ENCODE measurements at places on chromosomes 4 and X.

DNA sequence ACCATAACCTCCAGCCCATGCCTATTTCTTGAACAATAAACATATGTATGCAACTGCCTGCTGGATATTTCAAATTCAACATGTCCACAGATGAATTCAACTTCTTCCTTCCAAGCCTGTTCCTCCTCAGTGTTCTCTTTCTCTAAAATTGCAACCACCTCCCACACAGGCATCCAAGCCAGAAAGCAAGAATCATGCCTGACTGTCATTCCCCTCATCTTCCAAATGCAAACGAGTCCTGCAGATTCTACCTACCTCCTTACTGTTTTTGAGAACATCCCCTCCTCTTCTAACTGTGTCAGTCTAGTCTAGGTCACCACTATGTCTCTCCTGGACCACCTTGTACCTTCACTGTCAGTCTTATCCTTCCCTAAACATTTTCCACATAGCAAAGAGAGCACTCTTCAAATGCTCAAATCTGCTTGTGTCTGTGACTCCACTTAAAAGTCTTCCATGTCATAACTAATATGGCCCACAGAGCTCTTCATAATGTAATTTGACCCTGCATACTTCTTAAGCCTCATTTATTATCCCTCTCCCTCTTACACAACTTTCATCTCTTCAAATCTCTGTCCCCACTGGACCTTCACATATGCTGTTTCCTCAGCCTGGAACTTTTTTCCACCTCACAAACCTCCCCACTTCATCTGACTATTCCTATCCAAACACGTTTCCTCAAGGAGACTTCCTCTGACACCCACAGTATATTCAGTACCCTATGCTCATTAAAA is 25.7 kb downstream of the MAPK10 start:
- DNase-seq: no peak

- DNase-seq: no peak
Observed at GRCh38 chrX:103518571-103518970, 718 bp downstream of the RAB40A start.

GRCh38 chr4:21699446-21699845 is 249.1 kb downstream of the KCNIP4 start:
- no peak for DNase-seq

GRCh38 chr4:124178449-124179021 is 534.0 kb downstream of the ANKRD50 start:
- no peak for DNase-seq

GRCh38 chr4:30436394-30436793 is 283.8 kb upstream of the PCDH7 start:
- DNase-seq: no peak

GRCh38 chr4:37803348-37803973 is 23.0 kb upstream of the PGM2 start:
- no peak for DNase-seq

DNA sequence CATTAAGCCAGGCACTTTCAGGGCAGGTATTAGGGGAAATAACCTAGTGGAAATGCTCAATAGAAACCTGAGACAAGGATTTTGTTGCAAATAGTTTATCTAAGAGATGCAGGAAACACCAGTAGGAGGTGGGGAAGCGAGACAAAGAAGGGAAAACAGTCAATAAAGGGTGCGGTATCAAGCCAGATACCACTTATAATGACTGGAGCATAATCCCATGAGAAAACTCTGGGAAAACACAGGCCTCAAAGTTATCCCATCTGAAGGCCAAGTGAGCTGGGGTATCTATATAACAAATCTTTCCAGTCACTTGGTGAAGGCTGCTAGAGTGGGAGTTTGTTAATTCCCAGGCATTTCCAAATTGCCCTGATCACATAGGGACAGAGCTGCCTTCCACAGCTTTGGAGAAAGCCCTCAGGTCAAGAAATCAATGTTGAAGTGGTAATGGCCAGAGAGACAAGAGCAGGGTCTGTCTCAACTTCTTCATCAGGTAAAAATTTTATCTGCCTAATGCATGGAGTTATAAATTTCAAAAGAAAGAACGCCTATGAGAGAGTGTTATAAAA is 9.8 kb upstream of the HMGB2 start:
- DNase-seq: no peak

Measured in testis (tissue), 5 donors.